Effector memory CD4-positive, alpha-beta T cell (primary cell): ENCODE measurements at places on chromosomes 1 and 21.

GRCh38 chr21:46641656-46642055 is 6.2 kb downstream of the PRMT2 start:
- DNase-seq = no peak

DNA sequence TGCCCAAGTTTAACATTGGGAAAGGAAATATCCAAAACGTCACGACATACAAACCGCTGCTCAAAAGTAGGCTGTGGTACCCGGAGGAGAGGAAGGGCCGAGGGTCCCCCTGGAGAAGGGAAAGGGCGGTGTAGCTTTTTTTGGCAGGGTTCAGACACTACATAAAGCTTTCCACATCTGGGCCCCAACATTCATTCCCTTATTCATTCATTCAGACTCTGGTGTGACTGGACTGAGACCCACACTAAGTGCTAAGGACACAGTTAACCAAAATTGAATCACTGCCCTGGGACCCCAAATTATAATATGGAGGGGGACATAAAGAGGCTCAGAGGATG is 10.3 kb upstream of the COL8A2 start:
- no peak for DNase-seq

GRCh38 chr1:234427950-234428646 is 50.9 kb downstream of the TARBP1 start:
- DNase-seq = no peak

DNA sequence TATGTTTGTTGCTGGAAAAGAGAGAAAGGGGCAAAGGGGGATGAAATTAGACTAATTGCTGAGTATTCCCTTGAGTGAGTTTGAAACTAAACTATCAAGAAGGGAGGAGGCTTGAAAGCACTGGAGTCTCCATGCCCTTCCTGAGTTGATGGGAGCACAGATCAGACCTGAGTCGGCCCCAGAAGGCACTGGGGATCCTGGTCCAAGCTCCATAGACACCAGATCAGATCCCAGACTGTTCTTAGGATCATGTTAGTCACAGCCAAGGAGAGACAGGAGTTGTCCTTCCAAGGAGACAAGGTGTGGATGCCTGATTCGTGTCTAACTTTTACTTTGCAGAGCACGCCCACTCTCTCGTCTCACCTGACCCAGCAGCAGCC is 152.3 kb downstream of the NR5A2 start:
- no peak for DNase-seq

GRCh38 chr1:225445639-225446594 is 18.1 kb upstream of the LBR start:
- DNase-seq = no peak

GRCh38 chr21:33229099-33229783 is 497 bp upstream of the IFNAR2 start:
- DNase-seq = no peak

DNA sequence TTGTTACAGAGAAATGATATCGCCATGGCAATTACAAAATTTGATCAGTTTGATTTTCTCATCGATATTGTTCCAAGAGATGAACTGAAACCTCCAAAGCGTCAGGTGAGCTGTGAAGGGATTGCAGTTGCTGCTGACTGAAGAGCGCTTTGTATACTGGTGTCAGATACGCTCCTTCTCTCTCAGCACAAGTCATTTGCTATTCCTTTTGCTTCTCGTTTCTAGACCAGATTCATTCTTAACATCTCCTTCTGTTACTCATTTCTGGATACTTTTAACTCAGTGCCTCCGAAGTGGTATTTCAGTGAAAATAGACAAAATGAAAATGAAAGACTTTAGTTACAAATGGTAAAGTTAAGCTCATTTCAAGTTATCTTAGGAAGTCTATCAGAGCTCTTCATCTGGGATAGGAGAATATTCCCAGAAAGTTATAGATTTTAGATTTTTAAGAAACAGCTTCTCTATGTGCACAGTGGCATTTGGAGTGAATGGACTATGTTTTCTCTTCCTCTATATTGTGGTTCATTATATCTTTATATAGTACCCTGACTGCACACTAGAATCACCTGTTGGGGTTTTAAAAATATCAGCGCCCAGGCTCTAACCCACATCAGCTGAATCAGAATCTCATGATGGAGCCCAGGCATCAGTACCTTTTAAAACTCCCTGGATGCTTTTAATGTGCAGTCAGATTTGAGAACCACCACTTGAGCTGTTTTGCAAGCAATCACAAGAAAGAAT is 30.3 kb upstream of the KCNQ4 start:
- DNase-seq = no peak

DNA sequence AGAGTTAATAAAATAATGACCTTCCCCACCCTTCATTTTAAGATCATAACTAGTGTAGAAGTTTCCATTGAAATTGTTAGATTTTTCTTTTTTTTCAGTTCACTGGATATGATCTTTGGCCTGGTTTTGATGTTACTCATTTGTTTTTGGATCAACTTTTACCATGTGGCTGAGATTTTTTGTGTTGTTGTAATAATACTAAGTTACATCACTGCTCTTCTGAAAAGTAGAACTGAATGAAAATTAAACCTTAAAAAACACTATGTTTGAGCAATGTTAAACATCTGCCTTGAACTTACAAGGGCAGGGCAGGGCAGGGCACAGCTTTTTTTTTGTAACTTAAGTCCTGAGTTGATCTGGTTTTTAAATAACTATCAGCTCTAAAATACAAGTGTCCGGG is 204.8 kb upstream of the ADAMTS5 start:
- no peak for DNase-seq

DNA sequence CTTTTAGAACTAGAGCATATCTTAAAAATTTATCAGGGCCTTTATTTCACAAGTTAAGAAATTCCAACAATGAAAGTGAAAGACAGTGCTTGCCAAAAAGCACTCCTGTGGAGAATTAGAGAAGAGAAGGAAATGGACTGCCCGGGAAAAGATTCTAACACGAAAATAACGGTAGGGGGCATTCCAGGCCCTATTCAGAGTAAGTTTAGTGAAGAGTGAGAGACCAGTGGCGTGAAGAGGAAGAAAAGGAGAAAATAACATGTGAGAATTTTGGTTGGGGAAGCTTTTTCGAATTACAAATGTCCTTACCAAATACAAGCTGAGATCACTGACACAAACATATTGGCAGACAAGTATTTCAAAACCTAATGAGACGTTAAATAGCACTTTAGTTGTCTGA is 38.4 kb upstream of the RBM34 start:
- no peak for DNase-seq

- no peak for DNase-seq
These were observed 23.4 kb upstream of the EFHD2 start for GRCh38 chr1:15386164-15386749.

- no peak for DNase-seq
These were observed 266.2 kb upstream of the POU3F1 start for GRCh38 chr1:38312753-38313152.

- no peak for DNase-seq
These were observed 20.7 kb downstream of the LGR6 start for GRCh38 chr1:202214089-202214843.

- DNase-seq = no peak
These were observed 173.1 kb downstream of the LMO4 start for GRCh38 chr1:87501738-87502137.

DNA sequence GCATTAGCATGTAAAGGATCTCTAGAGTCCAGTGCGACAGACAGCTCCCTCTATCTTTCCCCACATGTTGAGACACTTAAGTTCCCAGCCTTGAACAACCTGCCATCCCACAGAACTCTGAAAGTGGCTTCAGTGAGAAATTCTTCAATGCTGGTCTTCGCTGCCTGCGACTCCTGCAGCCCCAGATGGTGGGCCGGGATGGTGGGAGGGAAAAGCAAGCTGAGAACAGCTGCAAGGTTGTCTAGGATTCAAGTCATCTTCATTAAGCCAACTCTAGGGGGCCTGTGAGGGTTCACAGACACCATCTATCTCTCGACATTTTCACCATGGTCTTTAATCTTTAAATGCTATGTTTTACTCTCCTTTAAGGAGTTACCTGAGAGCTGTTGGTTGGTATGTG is 185.5 kb upstream of the C1orf174 start:
- DNase-seq = no peak

GRCh38 chr1:6281511-6282402 is 20.9 kb upstream of the GPR153 start:
- no peak for DNase-seq

DNA sequence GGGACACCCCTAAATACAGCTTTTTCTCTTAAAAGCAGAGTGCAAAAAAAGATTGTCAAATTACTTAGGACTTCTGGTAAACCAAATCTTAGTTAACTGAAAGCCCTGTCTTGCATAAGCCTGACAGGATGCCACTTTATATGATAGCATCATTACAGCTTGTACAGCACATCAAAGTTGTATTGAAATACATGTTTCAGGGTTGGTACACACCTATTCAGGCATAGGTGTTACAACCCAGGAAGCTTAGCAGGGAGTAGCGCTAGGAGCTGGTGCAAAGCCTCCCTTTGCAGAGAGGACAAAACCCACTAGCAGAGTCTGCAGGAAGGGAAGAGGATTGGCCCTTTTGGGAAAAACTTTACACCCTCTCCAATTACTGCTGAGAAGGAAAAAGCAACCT is 258.9 kb upstream of the SGIP1 start:
- no peak for DNase-seq
